Calu3 (cell line): ENCODE measurements at places on chromosomes 4 and X.

- DNase-seq: no peak
These were observed 12.5 kb upstream of the CASK start for GRCh38 chrX:41935832-41936231.

DNA sequence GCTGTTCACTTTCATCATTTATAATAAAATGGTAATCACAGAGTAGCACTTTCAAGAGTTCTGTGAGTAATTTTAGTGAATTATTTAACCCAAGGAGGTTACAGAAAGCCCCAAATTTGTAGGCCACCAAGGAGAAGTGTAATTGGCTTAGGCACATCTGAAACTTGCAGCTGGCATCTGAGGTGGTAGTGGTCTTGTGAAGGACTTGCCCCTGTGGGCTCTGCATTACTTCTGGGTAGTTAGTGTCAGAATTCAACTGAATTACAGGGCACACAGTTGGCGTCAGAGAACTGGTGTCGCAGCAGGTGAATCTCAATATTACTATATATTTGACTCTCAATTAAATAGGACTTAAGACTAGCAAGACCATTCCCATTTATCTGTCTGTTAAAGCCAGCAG is 36.9 kb downstream of the GPR174 start:
- no peak for DNase-seq

- no peak for DNase-seq
These were observed 12.0 kb downstream of the ATP5ME start for GRCh38 chr4:661881-662761.

GRCh38 chrX:118644378-118644777 is 83.0 kb upstream of the IL13RA1 start:
- DNase-seq: peak; percentile 15

- no peak for DNase-seq
These were observed 95.9 kb downstream of the EGF start for GRCh38 chr4:110008540-110008939.

DNA sequence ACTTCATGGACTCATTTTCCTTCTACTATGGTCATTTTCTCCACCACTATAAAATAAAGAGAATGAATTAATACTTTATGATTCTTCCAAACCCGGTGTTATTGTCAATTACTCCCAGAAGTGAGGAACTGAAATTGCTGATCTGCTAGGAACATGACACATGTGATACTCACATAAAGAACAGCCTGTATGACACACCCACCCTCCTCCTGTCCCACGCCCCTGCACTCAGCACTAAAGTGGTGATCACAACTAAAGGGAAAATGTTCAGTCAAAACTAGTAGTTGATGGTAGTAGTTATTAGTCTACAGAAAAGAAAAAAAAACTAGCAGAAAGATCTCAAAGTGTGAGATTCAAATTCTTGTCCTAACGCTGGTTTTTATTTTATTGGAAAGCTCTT is 1508.3 kb downstream of the RAPGEF2 start:
- DNase-seq: no peak

- DNase-seq: no peak
These were observed 49.5 kb upstream of the GYPA start for GRCh38 chr4:144190009-144190408.

- no peak for DNase-seq
These were observed 150.9 kb upstream of the ANK2 start for GRCh38 chr4:112898357-112899141.

DNA sequence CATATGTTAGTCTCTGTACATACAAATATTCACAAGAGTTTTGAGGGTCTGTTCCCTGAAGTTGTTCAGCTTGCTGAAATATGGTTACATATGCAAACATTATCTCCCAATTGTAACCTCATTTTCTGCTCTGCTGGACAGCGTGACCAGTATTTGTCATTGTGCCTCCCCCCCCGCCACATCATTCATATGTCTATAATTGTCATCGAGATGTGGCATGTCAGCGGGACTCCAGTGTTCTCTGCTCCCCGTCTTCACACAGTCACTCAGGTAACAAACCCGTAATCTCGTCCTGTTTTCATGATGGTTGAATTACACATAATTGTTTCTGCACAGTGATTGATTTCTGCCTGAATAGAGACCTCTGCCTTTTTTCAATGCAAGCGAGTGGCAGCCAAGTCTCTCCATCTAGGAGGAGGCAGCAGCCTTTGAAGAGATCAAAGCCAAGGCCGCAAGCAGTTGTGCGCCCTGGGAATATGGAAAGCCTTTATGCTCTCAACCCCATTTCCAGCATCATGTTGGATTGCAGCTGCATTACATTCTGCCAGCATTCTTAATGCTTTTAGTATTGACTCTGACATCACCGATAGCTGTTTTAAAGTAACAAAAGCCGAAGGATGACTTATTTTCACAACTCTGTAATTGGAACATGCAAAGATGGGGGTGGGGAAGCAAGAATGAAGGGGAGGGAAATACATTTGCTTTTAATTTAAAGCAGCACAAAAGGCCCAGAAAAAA is 27.4 kb downstream of the LEF1 start:
- no peak for DNase-seq

- no peak for DNase-seq
These were observed 1.2 kb upstream of the CHRNA9 start for GRCh38 chr4:40333921-40334352.

GRCh38 chrX:37767430-37767829 is 12.4 kb upstream of the CYBB start:
- no peak for DNase-seq

DNA sequence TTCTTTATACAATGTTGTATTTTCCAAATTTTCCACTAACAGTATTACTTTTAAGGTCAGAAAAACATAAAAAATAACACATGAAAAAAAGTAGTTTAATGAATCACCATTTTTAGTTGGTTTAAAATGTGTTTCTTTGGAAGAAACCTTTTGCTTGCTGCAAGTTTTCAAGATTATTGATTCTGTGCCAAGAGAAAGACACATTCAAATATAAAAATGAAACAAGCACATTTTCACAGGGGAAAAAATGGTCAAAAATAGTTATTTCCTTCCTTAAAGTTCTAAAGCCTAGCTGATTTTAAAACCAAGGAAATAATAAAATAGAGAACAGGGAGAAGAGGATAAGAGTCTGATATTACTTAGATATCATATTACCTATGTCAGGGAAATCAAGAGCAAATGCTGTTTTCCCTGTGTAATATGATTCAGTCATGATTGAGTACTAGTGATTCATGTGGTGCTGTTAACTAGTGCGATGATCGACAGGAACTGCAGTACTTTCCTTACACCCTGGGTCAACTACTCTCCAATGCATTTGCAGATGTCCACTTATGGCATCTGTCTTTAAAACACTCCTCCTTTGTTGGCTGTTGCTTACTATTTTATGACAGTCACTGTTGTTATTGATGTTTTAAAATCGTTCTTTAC is 103.8 kb downstream of the CAMK2D start:
- DNase-seq: no peak

GRCh38 chrX:79573760-79574159 is 206.6 kb upstream of the ITM2A start:
- DNase-seq: no peak

GRCh38 chr4:156173937-156174336 is 220.3 kb upstream of the CTSO start:
- no peak for DNase-seq

- no peak for DNase-seq
These were observed 80.7 kb upstream of the PSAPL1 start for GRCh38 chr4:7515390-7515902.

DNA sequence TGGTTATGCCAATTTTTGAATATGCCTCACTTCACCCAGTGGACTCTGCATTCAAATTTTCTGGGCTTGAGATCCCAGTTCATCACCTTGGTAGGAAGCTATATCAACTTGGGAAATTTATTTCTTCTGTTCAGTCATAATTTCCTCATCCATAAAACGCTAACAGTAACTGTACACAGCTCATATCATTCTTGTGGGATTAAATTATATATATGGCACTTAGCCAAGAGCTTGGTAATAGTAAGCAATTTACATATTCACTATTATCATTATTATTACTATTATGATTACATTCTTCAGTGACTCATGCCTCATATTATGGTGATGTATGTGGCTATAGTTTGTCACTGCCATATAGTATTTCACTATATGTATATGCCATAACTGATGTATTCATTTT is 177.6 kb downstream of the CPE start:
- DNase-seq: no peak

GRCh38 chrX:56233682-56234081 is 1.5 kb downstream of the KLF8 start:
- no peak for DNase-seq

GRCh38 chr4:152185786-152186550 is 349.9 kb downstream of the FBXW7 start:
- DNase-seq: no peak

- DNase-seq: no peak
These were observed 2.1 kb downstream of the NDNF start for GRCh38 chr4:121070274-121070673.

DNA sequence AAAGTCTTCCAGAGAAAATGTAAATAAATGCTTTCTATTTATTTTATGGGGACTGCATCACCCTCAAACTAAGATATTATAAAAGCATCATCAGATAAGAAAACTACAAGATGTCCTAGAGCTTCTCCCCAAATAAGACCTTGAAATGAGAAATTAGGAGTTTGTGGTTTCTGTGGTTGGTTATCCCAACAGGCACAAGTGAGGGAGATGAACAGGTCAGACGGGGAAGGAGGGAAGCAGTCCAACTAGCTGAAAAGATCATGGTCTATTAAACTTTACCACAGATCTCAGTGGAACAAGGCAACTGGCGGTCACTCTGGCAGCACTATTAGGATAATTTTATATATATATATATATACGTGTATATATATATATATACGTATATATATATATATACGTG is 319.3 kb upstream of the GRID2 start:
- no peak for DNase-seq

DNA sequence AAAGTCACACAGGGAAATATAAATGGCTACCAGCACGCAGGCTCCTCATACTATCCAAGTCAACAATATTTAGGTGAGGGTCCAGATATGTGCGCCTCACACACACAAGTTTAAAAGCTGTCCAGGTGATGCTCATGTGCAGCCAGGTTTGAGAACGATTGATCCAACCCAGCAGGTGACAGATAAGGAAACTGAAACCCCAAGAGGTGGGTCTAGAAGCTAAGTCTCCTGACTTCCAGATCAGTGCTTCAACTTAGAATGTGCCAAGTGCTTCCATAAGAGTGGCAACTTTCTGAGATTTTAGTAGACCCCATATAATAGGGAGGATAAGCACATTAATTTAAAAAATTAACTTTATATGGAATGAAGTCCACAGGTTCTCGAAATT is 54.4 kb upstream of the NAP1L5 start:
- no peak for DNase-seq

GRCh38 chrX:88284844-88285243 is 462.2 kb upstream of the CPXCR1 start:
- DNase-seq: no peak

DNA sequence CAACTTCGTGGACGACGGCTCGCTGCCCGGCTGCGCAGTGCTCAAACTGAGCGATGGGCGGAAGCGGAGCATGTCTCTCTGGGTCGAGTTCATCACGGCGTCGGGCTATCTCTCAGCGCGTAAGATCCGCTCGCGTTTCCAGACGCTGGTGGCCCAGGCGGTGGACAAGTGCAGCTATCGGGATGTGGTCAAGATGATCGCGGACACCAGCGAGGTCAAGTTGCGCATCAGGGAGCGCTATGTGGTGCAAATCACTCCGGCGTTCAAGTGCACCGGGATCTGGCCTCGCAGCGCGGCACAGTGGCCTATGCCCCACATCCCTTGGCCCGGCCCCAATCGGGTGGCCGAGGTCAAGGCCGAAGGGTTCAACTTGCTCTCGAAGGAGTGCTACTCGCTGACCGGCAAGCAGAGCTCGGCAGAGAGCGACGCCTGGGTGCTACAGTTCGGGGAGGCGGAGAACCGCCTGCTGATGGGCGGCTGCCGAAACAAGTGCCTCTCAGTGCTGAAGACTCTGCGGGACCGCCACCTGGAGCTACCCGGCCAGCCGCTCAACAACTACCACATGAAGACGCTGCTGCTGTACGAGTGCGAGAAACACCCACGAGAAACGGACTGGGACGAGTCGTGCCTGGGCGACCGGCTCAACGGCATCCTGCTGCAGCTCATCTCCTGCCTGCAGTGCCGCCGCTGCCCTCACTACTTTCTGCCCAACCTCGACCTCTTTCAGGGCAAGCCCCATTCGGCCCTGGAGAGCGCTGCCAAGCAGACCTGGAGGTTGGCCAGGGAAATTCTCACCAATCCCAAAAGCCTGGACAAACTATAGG is 1.5 kb downstream of the MAB21L2 start:
- DNase-seq: no peak

DNA sequence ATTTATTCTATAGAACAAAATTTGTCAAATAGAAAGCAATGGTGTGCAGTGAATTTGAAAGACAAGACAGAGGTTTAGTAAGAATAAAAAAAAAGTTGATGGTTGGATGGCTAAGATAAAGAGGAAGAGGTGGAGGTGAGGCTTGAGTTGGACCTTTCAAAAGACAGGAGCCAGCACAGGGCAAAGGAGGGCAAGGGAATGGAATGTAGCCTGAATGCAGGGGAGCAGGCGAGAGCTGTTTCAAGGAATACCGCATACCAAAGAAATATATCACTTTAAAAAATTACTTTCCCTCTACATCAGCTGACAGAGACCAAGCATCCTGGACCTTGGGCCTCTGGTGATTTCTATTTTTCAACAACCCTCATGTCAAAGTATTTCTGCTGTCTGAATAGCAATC is 38.0 kb upstream of the CXXC4 start:
- no peak for DNase-seq

DNA sequence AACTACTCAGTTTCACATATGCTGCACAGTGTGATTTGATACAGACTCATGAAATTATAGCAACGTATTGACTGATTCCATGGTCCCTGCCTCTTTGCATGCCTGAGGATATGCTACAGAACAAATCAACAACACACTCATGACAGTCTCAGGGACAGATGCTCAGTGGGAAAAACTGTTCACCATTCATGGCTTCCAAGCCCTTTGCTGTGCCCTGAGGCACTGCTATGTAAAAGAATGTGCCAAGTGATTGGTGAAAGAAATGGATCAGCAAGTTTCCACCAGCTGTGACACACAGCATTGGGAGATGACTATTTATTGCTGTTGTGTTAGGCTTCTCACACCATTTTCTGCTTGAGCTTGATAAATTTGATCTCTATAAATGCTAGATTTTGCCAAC is 825.6 kb upstream of the INTU start:
- DNase-seq: no peak

DNA sequence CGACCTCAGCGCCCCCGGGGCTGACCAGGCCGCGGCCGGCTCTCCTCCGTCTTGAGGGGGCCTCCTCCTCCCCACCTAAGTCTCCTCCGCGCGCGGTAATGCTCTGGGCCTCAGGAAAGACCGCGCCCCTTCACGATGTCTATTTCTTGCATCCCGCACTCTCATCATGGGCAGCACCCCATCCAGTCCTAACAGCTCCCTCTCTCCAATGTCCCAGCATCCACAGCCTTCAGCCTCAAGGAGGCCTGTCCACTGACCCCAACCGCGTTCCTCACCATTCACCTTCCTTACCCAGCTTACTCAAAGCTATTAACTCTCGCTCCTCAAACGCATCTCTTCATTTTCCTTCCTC is 77.5 kb downstream of the MAGED4 start:
- DNase-seq: no peak
